Breast epithelium (tissue), 4 donors: ENCODE measurements at places on chromosomes 7 and 10. TPM values are rescaled to one million over a fixed set of nuclear protein-coding genes. Genes with fewer than 3 reads are reported as not detected.

The HIBADH gene
- 80.1 TPM for total RNA-seq

DNA sequence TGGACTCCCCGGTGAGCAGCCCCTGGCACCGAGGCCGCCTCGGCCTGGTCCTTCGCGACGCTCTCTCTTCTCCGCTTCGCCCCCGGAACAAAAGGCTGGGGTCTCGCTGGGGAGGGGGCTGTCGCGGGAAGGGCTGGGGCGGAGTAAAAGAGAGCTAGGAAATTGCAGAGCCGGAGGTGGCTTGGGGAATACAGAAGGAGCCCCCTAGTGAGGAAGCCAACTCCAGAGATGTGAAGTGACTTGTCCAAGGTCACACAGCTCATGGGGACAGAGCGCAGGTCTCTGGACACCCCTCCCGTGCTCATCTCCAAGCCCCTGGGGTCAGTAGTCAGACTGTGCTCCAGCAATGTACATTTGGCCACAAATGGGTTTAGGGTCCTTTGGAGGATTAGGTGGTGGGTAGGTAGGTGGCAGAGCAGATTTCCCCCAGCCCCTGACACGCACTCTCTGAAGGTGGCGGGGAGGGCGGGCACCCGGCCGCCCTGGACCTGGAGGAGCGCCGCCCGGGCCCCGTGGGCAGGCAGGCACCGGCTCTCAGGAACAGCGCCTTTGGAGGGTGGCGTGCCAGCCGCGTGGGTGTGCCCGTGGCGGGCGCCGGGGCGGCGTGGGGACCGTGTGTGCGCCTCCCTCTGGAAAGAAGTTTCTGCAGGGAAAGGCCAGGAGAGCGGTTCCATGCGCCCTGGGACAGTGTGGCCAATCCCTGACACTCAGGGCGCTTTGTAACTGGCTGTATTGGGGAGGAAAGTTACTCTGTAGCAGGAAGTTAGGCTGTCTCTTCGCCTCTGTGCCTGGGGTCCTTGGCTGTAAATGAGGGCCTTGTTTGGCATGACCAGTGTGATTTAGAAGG is 910 bp downstream of the WIPF3 start:
- DNase-seq = no peak

The ARHGEF35 gene
- total RNA-seq = 15.4 TPM

DNA sequence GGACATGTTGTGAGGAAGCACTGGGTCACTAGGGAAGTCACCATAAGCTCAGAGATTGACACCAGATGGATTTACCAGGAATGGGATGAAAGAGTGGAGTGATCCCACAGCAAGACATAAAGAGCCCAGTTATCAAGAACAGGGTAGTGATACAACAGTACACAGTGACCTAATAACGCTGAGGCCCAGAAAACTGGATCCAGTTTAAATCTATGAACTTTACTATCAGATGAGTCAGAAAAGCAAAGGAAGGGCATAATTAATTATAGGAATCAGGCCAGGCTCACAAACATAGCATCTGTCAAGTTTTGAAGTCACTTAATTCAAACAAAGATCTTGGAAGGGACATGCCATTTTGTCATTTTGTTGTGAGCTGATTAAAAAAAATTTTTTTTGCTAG is 73.5 kb downstream of the LRRN3 start:
- DNase-seq = no peak

The AMPH gene
- 31.0 TPM for total RNA-seq

The SH2D4B gene
- total RNA-seq = 0.16 TPM

The HOXA10 gene
- total RNA-seq = 5.2 TPM

DNA sequence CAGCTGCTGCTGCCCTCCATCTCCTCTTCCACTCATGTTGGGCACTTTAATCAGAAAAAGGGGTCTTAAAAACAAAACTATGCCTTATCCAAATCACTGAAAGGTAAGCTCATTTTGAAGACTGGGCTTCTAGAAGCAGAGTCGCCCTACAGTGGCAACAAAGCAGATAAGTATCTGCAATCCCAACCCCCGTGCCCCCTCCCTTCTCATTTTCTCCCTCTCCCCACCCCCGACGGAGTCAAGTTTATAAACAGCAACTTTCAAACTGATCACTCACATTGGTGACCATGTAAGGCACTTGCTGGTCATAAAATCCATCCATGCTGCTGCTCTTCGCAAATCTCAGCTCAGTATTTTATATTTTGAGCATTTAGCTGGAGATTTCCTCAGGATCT is 738 bp downstream of the ETV1 start:
- no peak for DNase-seq

The NPFFR1 gene
- not detected for total RNA-seq

The FAM13C gene
- total RNA-seq = 17.8 TPM
